Lower leg skin (tissue), 4 donors: ENCODE measurements at places on chromosomes 5 and 9.

GRCh38 chr9:111992523-111992922 lies 95.9 kb downstream of the UGCG start:
- no peak for DNase-seq

- no peak for DNase-seq
These were observed 240.5 kb upstream of the CHD1 start for GRCh38 chr5:99169309-99169708.

DNA sequence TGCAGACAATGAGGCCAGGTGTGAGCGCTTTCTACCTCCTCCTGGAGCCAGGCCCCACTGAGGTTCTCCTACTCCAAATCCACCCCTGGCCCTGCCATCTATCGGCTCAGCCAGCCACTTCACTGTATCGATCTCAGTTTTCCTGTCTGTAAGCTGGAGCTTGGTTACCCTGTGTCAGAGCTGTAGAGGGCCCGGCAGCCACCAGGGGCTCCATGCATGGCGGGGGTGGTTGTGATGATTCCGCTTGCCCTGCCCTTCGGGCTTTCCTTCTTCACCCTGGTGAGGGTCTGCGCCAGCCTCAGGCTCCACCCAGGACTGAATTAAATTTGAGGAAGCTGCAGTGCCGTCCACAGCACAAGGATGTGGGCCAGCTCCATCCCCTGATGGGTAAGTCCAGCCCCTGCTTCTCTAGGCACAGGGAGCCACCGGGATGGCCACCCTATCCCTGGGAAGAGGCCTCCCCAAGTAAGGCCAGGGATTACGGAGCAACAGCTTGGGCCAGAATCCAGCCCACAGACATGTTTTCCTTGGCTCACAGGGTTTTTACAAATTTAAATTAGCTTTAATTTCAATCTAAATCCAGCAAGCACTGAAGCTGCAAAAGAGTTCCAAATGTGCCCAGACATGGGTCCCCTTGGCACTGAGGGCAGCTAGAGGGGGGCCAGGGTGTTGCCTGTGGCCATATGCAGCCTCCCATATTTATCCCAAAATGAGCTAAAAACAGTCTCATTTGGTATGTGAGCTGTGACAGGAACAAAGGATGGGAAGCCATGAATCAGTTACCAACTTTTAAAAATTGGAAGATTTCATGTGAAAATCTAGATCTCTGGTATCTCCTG lies 89.1 kb upstream of the FBXW11 start:
- DNase-seq = no peak

DNA sequence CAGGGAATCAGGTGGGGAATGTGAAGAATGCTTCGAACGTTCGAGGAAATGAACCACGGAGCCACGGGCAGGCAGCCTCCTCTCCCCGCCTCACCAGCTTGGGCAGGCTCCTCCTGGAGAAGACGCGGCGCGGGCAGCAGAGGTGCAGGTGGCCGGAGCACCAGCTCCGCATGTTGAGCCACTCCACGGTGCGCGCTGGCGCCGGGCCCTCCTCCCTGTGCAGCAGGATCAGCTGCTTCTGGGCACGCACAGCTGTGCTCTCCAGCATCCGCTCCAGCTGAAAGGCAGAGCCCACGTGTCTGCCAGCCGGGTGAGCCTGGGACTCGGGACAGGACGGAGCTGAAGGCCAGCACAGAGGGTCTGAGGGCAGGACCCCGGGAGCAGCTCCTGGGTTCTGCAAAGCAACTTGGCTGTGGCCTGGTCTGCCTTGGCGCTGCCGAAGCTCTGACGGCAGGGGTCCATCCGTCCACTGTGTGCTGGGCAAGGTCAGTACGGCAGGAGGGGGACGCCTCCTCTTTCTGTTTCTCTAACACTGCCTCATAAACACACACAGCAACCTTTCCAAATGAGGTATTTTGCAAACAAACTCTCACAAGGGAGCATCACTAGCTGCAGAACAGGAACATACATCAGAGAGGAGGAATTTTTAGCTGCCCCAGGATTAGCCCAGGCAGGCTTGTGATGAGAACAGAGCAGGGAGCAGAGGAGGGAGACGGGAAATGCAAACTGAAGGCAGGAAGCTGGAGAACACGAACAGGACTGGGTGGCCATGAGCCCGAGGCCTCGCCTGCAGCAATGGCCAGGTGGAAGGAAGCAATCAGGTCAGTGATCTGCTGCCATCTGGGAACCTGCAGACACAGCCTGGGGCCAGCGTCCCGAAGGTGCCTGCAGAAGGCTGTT lies 20.1 kb upstream of the NSMF start:
- DNase-seq = peak; percentile 87

DNA sequence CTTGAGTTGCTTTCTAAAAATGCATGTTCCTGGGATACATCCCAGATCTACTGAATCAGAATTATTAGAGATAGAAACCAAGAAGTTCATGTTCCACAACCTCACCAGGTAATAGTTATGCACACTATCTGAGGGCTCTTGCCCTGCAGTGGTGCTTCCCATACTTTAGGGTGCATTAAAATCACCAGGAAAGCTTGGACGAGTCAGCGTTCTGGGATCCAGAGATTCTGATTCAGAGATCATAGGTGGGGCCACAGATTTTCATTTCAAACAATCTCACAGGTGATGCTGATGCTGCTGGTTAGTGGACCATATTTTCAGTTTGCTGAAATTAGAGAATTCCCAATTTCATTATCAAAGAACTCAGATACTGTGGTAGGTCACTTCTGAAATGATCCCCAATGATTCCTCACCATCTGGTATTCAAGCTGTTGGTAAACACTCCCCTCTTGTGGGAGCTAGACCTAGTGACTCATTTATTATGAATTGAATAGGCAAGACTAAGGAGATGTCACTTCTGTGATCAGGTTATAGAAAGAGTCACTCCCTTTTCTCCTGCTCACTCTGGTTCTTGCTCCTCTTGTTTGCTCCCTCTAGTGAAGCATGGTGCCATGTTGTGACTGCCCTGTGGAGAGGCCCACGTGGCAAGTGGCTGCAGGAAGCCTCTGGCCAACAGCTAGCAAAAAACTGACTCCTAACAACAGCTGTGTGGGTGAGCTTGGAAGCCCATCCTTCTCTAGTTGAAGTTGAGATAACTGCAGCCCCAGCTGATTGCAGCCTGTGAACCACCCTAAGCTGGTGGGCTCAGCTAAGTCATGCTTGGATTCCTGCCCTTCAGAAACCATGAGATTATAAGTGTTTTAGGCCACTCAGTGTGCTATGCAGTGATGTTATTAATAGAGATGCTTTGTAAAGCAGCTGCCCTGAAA lies 59.8 kb downstream of the SH3TC2 start:
- DNase-seq = no peak
